Sigmoid colon (tissue), 7 donors: ENCODE measurements at places on chromosomes 12 and 14. TPM values are rescaled to one million over a fixed set of nuclear protein-coding genes. Genes with fewer than 3 reads are reported as not detected.

The MEG3 gene
- total RNA-seq: 168 TPM

The NFE2 gene
- not detected for total RNA-seq

The RNFT2 gene
- total RNA-seq: 0.36 TPM

The KSR2 gene
- 0.36 TPM for total RNA-seq

GRCh38 chr12:94140556-94140955 lies 7.8 kb upstream of the PLXNC1 start:
- no peaks in the 10 kb centered on the region for H3K27me3 ChIP-seq
- peaks cover 1% of the 10 kb centered on the region for H3K4me1 ChIP-seq
- H3K36me3 ChIP-seq: no peaks in the 10 kb centered on the region
- no peak for DNase-seq
- no peak overlapping the region for H3K27ac ChIP-seq

DNA sequence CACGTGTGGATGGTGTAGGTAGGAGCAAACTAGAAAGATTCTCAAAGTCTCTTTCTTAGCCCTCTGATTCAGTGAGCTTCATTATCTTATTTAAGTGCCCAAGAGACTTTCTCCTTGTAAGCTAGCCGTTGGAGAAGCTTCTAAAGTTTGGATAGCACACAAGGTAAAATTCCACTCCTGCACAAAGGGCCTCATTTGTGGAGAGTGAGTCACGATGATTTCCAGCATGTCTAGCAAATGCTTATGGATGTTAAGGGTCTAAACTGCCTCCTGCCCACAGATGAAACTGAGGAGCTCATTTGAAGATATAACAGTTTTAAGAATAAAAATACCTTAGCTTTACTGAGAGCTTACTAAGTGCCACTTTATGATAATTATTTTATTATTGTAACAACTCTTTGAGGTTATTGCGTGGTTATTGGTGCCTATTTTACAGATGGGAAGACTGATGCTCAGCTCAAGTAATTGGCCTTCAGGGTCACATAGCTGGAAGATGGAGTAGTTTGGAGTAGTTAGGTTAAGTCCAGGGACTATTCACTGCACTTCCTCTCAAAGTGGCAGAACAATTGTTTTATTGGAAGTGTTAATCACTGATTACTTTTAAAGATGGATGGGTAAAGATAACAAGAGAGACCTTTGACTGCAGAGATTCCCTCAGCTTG lies 78.7 kb upstream of the HIF1A start:
- no peak overlapping the region for H3K27ac ChIP-seq
- no peak for DNase-seq
- no peak overlapping the region for H3K4me3 ChIP-seq
- H3K4me1 ChIP-seq: peaks cover 11% of the 10 kb centered on the region
- no peaks in the 10 kb centered on the region for H3K36me3 ChIP-seq

- peak overlapping the region; percentile 98 for H3K27ac ChIP-seq
- no peak overlapping the region for H3K4me3 ChIP-seq
- peak; percentile 70 for DNase-seq
Measured at GRCh38 chr12:53044052-53044581, 5.7 kb upstream of the TNS2 start.

DNA sequence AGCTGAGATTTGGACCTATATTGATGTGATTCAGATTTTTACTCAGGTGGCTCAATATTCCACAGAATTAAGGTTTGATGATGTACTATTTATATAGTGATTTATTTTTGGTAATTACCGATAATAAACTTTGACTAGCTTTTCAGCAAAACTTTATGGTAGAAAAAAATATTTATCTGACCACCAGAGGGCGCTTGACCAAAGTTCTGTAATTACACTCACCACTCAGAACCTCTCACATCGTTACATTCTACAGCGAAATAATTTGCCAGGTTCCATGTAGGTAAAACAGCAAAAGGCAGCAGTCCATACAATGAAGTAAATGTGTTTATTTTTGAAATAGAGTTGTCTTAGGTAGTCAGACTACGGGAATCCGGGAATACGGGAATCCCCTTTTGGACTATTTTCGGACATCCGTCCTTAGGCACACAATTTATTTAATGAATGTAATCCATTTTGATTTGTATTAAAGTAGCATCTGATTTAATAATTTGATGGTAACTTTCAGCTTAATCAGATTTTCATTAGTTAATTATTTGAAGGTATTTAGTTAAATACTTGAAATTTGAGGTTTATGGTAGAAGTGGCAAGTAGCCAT lies 143.0 kb upstream of the DDHD1 start:
- H3K36me3 ChIP-seq: no peaks in the 10 kb centered on the region
- H3K4me1 ChIP-seq: no peaks in the 10 kb centered on the region
- DNase-seq: no peak
- H3K4me3 ChIP-seq: no peak overlapping the region

DNA sequence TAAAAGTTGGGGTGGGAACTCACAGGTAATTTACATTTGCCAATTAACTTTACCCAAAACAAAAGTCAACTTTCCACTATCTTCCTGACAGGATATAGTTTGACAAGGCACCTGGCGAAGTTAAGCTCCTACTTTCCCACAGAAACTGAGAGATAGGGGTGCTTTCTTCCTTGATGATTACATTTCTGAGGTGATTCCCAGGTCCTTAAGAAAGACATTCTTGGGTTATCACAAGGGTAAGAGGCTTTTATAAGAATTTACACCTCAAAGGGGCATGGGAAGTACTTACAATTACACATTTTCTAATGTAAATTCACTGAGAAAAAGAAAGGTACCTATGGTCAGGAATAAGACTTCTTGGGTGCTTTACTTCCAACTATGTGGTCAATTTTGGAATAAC lies 660.9 kb upstream of the MGAT4C start:
- no peaks in the 10 kb centered on the region for H3K27me3 ChIP-seq
- H3K27ac ChIP-seq: no peak overlapping the region
- H3K4me3 ChIP-seq: no peak overlapping the region
- no peaks in the 10 kb centered on the region for H3K4me1 ChIP-seq

GRCh38 chr12:115097416-115097815 lies 413.4 kb upstream of the TBX3 start:
- no peak overlapping the region for H3K27ac ChIP-seq
- H3K36me3 ChIP-seq: no peaks in the 10 kb centered on the region
- DNase-seq: no peak
- no peak overlapping the region for H3K4me3 ChIP-seq

DNA sequence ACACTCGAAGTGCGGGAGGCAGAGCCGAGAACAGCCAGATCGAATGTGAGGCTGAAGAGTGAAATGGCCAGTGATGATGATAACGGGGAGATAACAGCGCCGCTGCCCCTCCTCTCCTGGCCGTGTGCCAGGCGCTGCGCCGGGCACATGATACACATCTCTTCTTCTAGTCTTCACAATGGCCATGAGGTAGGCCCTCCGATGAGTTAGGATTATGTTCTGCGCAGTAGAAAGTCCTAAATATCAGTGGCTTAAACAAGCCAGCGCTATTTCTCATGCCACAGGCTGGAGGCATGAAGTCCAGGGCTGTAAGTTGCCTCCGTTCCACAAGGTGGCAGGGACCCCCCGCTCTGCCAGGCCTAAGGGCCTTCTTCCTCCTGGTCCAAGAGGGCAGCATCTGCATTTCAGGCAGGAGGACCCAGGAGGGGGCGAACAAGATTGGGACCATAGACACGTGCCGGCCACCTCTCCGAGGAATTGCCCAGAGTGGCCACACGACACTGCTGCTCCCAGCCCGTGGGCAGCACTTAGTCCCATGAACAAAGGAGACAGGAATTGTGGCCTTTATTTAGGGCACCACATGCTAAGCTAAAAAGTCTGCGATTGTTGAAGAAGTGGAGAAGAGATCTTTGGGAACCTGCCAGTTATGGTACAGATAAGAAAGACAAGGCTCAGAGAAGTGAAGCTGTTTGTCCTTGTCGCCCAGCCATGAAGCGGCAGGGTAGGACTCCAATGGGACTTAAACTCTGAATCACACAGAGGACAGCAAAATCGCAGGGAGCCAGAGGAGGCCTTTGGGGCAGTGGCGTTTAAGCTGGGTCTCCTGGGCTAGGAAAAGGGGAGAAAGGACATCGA lies 10.9 kb upstream of the HVCN1 start:
- H3K4me3 ChIP-seq: no peak overlapping the region
- H3K36me3 ChIP-seq: no peaks in the 10 kb centered on the region
- H3K27me3 ChIP-seq: no peaks in the 10 kb centered on the region

DNA sequence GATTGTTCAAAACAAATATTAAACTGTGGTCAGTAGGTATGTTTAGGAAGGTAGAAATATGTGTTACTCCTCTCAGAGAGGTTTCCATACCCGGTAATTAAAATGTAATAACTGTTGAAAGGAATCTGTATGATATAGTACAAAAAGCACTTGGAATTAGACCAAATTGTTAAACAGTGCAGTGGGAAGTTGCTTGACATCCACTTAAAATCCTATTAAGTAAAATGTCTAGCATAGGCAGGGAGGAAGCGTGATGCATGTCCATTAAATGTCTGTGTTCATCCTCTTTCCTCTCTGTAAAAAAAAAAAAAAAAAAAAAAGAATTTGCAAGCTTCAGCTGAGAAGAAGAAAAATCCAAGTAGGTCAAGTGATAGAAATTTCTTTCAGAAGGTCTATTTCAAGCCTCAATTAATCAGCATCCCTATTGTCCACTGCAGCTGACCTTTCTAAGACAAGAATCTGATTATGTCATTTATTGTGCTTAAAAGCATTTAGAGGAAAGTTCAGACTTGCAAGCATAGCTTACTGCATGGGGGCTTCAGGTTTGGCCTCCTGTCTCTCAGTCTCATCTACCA lies 265.6 kb upstream of the RGS6 start:
- no peaks in the 10 kb centered on the region for H3K4me1 ChIP-seq
- no peak for DNase-seq
- peaks cover 22% of the 10 kb centered on the region for H3K36me3 ChIP-seq
- H3K27me3 ChIP-seq: no peaks in the 10 kb centered on the region
- H3K27ac ChIP-seq: no peak overlapping the region
- H3K4me3 ChIP-seq: no peak overlapping the region

GRCh38 chr12:117300174-117300573 lies 61.3 kb downstream of the NOS1 start:
- H3K36me3 ChIP-seq: no peaks in the 10 kb centered on the region
- no peak overlapping the region for H3K27ac ChIP-seq
- H3K27me3 ChIP-seq: no peaks in the 10 kb centered on the region
- H3K4me3 ChIP-seq: no peak overlapping the region
- no peaks in the 10 kb centered on the region for H3K4me1 ChIP-seq

DNA sequence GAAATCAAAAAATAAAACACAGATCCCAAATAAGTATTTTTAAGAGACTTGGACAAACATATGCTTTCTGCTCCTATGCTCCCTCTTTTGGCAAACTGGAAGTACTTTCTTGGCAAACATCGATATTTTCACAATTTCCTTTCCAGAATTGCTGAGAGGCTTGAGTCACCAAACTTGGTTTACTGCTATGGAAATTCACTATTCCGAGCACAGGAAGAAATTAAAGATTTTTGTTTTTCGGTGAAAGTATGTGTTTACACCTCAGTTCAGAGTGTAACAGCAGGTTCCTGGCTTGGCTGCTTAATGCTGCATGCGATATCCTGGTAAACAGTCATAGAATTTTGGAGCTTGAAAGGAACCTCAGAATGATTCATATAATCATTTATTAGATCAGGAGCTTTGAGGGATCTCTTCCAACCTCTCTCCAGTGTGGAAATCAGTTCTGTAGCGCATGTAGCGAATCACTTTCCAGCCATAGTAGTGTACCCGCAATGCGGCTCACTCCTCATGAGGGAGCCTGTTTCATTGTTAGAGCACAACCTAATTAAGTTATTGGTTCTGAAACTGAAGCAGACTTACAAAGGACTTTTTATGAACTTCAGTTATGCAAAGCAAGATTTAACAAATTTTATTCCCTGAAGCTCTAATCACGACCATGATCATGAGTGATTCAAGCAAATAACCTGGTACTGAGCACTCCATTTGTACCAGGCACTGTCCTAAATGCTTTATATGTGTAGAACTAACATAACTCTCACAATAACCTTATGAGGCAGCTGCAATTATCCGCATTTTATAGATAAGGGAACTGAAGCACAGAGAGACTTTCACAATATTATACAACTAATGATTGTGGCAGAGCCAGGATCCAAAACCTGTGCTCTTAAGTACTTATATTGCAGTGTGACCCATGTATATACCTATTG lies 56.4 kb upstream of the ATP2A2 start:
- H3K27ac ChIP-seq: peak overlapping the region; percentile 72
- peak; percentile 77 for DNase-seq
- H3K27me3 ChIP-seq: no peaks in the 10 kb centered on the region
- H3K4me1 ChIP-seq: peaks cover 17% of the 10 kb centered on the region
- no peaks in the 10 kb centered on the region for H3K36me3 ChIP-seq
- peak overlapping the region; percentile 15 for H3K4me3 ChIP-seq

DNA sequence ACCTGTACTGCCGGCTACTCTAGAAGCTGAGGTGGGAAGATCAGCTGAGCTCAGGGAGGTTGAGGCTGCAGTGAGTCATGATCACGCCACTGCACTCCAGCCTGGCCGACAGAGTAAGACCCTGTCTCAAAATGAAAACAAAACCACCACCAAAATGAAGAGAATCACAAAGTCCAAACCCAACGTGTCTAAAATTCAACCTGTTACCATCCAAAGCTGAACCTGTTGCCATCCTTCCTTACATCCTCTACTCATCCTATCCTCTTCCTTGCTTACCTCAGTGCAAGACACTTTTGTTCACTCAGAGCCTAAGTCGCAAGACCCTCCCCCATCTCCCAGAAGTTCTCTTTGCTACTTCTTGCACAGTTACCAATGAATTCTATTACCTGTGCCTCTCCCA lies 299.7 kb downstream of the ATP23 start:
- H3K36me3 ChIP-seq: no peaks in the 10 kb centered on the region
- H3K27ac ChIP-seq: no peak overlapping the region
- no peaks in the 10 kb centered on the region for H3K27me3 ChIP-seq
- DNase-seq: no peak

- peak overlapping the region; percentile 36 for H3K27ac ChIP-seq
- H3K27me3 ChIP-seq: no peaks in the 10 kb centered on the region
- no peak for DNase-seq
Measured at GRCh38 chr12:67813456-67813904, 164.9 kb downstream of the DYRK2 start.

DNA sequence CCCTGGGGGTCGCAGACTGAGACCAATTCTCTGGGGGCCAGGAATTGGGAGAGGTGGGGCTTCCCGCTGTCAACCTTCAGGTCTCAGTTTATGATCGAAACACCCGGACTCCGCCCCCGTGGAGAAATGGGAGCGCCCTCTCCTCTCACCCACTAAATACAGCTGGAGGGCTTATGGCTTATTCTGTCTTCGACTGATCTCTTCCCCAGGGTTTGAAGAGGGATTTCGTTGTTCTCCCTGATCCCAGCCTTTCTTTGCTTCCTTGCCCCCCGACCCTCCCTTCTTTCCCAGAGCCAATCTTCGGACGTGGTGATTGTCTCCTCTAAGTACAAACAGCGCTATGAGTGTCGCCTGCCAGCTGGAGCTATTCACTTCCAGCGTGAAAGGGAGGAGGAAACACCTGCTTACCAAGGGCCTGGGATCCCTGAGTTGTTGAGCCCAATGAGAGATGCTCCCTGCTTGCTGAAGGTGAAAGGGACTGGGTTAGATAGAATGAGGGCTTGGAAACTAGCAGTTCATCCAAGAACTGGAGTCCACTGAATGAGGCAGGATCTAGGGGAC lies 607 bp downstream of the OS9 start:
- H3K4me3 ChIP-seq: peak overlapping the region; percentile 94
- H3K27me3 ChIP-seq: no peaks in the 10 kb centered on the region
- DNase-seq: no peak
- peaks cover 10% of the 10 kb centered on the region for H3K36me3 ChIP-seq

- no peak overlapping the region for H3K27ac ChIP-seq
- H3K4me1 ChIP-seq: no peaks in the 10 kb centered on the region
- H3K36me3 ChIP-seq: no peaks in the 10 kb centered on the region
- peak; percentile 71 for DNase-seq
- no peak overlapping the region for H3K4me3 ChIP-seq
Measured at GRCh38 chr14:67837011-67837624, 17.5 kb downstream of the RAD51B start.

- H3K27ac ChIP-seq: no peak overlapping the region
- no peak for DNase-seq
- H3K36me3 ChIP-seq: no peaks in the 10 kb centered on the region
- H3K27me3 ChIP-seq: no peaks in the 10 kb centered on the region
Measured at GRCh38 chr12:49777800-49778748, 36.7 kb downstream of the TMBIM6 start.
